ENCODE measurements at places on chromosomes 11 and 22.

GRCh38 chr22:47176573-47177333 is 414.3 kb downstream of the TBC1D22A start:
- no peak for DNase-seq

DNA sequence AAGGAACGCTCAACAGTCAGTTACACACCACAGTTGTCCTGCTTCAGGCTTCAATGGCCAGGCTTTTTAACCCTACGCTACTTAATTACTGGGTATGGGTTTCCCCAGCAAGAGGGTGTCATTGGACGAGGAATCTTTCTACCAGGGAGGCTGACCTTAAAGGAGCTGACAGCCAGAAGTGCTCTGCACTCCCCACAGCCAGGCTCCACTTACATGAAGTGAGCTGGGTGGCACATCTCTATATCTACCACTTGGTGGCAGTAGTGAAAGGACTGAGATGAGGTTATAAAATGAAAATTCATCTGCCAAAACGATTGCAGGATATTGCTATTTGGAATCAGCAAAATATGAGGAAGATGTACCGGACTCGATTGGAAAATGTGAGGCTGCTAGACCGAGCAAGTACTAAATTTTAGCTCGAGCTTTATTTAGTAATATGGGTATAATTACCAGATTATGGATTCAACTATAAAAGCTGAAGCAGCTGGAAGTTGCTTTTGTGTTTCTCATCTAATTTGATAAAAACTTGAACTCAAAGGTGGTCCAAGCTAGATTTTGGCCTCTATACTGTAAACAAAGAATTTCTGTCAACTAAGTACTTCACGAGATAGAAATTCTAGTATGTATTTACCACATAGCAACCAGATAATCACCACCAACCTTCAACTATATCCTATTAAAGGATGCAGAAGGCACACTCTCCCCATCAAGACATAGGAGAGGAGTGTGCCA is 53.9 kb upstream of the CEP126 start:
- no peak for DNase-seq

DNA sequence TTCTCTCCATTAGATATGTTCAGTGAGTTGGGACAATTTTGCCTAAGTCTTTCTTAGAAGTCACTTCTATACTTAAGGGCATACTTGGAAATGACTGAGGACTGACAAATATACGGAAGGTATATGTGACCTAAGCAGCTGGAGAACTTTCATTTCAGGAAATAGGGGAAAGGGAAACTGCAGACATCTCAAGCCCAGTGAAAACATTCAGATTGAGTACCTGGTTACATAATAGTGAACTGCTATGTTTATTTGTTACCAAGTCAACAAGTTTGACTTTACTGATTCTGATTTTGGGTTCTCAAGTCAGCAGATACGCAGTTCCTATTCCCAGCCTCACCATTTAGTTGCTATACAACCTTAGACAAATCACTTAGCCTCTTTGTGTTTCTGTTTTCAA is 1173.9 kb downstream of the LRRC4C start:
- DNase-seq, result no peak

GRCh38 chr11:35943309-35943708 is 553 bp upstream of the LDLRAD3 start:
- DNase-seq, result no peak

DNA sequence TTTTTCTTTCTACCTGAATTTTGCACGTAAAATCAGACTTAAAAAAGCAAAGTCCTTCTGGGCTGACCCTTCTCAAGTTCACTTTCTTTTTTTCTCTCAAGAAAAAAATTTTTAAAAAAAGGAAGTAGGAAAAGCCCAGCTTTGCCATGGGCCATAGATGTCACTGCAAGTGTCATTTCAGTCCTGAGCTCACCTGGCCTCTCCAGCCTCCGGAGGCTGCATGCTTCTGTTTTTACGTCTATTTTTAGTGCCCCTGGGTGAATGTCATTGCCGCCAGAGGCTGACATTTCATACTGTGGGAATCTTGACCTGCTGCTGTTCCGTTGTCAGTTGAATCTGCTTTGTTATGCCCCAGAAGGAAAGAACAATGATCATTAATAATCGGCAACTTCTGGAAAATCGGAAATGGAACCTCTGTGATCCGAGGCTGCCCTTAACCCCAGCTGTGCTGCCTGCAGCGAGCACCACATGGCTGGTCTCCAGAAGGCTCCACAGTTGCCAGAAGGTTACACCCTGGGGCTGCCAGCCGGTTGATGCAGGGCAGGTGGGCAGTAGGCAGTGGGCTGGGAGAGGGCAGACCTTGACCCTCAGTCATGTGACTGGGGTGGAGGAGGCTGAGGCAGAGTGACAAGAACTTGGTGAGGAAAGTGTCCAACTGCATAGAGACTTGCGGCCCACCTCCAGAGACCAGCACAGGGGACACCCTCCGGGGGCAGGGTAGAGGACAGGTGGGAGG is 16.7 kb upstream of the MYEOV start:
- DNase-seq, result no peak

DNA sequence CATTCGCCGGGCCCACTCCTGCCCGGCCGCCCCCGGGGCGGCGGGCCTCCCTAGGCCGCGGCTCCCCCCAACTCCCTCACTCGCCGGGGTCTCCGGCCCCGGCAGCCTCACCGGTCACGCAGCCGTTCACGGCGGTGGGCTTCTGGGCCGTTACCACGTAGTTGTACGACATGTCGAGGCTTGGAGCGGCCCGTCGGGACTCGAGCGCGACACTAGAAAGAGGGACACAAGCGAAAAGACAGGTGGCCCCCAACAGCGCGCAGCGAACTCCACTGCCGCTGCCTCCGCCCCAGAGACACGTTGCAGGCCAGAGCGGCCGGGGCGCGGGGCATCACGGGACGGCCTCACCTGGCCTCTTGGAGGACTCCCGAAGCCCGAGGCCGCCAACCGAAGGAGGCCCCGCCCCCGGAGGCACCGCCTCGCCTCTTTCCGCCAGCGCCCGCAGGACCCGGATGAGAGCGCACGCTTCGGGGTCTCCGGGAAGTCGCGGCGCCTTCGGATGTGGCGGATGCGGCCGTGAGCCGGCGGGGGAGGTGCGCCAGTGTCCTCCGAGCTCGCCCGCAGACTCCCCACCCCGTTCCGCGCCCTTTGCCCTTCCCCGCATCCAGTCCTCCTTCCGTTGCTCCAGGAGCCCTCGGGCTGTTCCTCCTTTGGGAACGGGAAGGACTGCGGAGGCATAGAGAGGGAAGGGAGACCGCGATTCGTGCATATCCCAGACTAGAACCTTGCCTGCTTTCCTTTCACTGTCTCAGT is at the start of the genes DDB1 and TKFC:
Gene DDB1 (minus strand): TSS at position 309 of the 753 bp plus-strand sequence. CDS start 137 bp downstream, at position 172.
Gene TKFC (plus strand): TSS at position 432 of the 753 bp plus-strand sequence. CDS start 1,501 bp downstream, outside the sequence.
- peak; percentile 99 for DNase-seq

DNA sequence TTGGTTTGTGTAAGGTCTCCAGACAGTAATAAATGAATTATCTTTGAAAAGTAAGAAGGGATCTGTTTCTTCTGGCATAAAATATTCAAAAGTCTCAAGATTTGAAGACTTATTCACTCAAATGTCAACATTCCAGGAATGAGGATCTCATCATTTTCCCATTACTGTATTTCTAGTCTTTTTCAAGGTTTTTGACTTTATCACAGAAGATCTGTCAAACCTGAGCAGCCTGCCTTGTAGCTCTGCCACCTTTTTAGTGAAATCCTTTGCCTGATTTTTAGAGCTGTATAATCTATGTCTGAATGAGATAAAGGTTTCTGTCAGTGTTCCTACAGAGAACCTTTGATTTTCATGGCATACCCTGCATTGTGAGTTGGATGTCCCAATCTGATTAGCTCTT is 4.0 kb downstream of the OR51F2 start:
- no peak for DNase-seq

All from KG1 (cell line).